Midbrain (tissue), 1 donor: ENCODE measurements at places on chromosomes 2 and 18.

GRCh38 chr2:27263287-27264252 is 723 bp upstream of the SLC30A3 start:
- DNase-seq: no peak

DNA sequence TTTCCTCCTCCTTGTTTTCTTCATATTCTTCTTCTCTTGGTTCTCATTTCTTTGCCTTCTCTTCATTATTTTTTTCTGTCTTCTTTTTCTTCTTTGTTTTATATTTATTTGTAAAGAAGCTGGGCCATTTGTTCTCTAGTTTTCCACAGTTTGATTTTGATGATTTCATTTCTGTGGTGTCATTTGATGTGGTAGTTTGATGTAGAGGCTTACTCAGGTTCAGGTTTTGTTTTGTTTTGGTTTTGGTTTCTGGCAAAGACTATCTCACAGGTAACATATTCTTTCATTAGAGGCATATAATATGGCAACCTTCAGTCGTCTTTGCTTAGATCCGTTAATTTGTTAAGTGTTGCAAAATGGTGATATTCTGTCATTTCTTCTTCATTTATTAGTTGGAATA is 75.3 kb downstream of the BABAM2 start:
- no peak for DNase-seq

GRCh38 chr18:26304511-26304910 is 78.3 kb downstream of the TAF4B start:
- DNase-seq: no peak

- peak; percentile 16 for DNase-seq
Observed at GRCh38 chr2:218892693-218893348, 12.2 kb downstream of the WNT10A start.

DNA sequence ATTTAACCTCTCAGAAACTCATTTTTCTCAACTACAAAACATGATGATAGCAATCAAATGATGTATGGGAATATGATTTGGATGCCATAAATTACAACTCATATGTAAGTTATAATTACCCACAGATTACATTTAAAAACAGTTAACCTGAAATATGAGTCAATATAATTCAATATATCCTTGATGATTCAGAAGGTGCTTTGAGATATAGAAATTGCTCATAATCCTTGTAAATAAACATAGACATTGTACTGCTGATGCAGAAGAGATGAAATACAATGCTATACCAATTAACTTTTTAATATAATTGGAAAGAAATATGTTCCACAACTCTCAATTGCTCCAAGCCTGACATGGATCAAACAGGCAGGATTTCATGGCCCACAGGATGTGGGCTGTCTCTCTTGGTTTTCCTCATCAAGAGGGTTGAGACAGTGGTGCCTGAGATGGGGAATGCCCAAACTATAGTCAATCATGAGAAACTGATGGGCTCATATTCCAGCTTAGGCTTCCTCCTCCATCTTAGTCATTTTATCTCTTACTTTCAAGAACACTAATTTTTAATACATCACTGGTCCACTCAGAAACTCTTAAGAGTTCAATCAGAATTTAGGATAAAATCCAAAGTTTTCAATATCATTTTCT is 49.4 kb downstream of the NCKAP5 start:
- DNase-seq: no peak
